ENCODE measurements at places on chromosomes 2 and 18.

DNA sequence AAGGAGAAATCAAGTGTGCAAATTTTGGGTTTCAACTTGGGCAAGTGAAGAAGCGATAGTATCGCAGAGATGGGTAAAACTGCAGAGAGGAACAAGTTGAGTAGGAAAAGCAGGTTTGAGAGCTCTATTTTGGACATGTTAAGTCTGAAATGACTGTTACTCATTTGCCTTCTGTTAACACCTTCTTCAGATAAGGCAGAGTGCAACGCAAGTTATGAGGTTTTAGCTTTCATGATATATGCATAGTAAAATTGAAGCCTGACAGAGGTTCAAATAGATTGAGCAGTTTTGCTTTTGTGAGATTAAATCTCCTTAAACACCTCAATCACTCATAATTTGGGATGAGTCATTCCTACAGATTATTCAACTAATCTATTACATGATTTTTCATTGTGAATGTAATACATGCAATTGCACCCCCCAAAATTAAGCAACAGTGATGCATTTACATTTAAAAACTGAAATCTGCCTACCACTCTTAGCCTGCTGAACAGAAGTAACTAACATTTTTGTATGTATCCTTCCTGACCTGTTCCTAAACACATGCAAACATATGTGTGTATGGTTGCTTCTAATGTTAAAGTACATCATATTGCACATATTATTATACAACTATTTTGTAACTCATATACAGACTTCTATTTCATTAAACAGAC lies 575.4 kb downstream of the ARHGAP15 start:
- no peak for DNase-seq

DNA sequence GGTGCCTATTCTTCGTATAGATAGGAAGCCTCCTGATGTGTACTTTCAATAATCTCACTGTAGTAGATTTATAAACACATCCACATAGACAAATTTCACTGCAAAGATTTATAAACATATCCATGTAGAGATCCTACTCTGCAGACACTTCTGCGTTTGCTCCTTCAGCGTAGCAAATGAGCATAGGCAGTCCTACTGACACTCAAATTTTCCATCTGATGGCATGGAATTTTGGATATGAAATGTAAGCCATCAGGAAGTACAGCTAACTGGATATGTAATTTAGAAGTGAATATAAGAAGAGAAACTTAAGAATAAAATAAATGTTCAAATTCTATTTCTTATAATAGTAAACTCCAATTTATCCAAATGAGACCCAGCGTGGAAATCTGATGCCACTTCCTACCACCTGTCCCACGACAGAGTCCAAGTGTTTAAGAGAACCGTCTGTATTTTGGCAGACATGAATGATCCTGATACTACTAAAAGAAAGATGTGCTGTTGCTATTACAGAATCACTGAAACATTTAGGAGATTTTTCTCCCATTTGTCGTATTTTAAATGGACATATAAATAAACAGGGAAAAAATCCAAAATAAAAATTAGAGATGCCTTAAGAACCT lies 86.0 kb downstream of the DTNA start:
- DNase-seq: no peak

DNA sequence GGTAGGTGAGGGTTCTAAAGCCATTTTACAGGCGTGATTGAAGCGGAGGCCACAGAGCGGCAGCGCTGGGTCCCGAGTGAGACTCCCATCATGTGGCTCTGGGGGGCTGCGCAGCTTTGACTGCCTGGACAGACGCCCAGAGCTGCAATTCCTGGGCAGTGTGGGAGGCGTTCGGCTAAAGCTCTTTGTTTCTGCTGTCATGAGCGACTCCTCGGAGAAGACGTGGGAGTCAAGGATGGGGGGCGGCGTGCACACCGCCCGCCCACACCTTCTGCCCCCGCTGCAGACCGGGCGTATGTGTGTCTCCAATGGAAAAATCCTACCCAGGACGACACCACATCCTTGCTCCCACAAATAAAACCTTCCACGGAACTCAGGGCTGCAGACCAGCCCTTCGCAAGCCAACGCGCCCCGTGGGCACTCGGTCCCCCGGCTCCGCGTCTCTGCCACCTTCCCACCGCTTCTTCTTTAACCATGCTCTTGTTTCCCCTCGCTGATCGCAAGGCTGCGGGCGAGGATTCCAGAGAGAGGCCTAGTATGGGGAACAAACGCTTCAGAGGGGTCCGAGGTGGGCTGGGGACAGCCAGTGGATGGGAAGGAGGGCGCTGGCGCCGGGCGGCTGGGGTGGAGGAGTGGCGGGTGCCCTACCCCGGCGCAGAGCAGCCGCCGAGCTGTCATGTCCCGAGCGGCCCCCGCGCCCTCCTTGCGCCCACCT lies 680 bp upstream of the LBH start:
- no peak for DNase-seq

DNA sequence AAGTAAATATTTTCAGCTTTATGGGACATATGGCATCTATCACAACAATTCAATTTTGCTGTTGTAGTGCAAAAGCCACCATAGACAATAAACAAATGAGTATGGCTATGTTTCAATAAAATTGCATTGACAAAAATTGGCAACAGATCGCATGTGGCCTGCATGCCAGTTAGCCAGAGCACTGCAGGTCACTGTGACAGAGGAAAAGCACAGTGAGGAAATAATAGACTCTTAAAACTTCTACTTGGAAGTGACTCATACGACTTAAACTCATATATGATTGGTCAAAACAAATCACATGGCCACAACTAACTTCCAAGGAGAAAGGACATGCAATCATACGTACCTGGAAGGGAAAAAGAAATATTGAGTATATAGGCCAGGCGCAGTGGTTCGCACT lies 44.4 kb downstream of the EXOC6B start:
- DNase-seq: no peak

DNA sequence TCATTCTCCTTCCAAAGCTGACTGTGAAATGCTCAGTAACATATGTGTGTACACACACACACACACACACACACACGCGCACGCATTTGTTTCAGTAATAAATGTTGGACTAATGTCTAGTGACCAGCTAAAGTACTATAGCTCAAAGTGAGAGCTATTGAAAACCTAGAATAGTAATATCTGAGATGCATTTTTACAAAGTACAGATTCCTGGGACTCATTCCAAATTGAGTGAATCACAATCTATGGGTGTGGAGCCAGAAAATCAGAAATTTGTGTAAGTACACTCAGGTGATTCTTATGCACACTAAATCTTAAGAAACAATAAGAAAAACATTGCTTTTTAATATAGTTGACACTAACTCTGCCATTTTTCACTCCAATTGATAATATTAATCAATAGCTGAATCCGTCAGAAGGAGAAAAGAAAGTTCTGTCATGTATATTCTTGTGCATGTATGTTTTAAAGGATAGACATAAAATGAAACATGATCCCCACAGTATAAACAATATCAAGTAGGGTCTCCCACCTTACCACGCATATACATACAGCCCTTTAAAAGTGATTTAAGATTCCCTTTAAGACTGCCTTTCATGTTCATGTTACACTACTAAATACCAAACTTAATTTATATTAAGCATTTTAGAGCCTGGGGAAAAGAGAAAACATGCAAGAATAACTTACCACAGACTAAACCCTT lies 123.5 kb downstream of the ATAD2B start:
- DNase-seq: no peak

DNA sequence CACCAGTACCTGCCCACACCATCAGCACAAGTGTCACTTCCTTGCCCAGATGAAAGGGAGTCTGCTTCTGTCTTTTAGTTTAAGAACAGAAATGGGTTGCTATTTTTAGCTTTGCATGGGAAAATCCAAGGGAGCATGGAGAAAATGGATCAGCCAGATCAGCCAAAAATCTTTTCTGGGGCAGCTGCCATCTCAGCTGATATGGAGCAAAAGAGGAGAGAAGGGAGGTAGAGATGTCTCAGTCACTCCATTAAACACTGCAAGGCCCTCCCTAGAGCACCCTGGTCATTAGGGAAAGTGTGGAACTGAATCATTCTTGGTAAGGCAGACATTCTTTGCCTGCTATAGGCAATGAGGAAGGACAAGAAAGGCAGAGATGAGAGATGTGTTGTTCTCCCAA lies 79.9 kb downstream of the CTAGE1 start:
- no peak for DNase-seq

DNA sequence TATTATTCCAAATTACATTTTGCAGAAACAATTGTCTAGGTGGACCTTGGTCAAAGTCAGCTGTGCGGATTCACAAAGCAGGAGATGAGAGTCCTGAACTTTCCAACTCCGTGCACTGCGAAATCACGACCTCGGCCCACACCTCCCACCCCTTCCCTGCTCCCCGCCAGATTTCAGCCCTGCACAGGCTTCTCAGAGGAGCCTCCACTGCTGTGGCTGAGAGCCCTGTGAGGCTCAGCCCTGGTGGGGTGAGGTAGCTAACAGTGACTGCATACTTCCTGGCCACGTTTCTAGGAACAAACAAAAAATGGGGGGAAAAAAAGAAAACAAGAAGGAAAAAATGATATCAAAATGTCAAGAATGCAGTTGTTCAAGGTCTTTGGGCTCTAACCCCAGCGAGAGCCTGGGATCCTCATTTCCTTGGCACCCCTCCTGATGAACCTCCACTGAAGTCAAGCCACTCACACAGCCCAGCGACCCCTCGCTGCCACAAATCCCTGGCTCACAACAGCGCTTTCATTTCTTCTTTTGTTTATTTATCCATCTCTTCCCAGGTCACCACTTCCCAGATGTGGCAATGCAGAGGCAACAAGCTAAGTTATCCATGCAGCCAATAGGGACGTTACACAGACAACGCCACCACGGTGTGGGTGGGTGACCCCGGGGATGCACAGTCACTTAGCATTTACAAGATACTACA lies 729.7 kb upstream of the ID2 start:
- no peak for DNase-seq
